Mucosa of gallbladder (tissue), 1 donor: ENCODE measurements at places on chromosomes 11 and 22. TPM values are rescaled to one million over a fixed set of nuclear protein-coding genes. Genes with fewer than 3 reads are reported as not detected.

DNA sequence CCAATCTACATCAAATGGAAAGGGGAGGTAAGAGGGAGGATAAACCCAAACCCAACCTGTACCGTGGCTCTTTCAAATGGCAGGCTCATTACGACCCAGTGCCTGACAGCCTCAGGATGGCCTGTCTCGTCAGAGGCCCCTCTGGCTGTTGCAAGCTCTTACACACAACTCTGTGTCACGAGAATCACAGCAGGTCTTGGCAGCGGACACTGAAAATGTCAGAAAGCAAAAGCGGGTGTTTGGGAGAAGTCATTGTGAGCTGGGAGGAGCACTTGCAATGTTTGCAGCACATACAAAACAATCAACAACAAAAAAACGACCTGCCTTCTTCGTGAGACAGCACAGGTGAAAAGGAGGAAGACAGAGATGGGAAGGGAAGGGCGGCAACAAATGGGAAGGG lies 248.1 kb downstream of the OPCML start:
- no peak for DNase-seq

RAD9A gene
- total RNA-seq, result 45.0 TPM

SAA1 gene
- 19.3 TPM for total RNA-seq

TCN1 gene
- total RNA-seq, result 39.4 TPM

DNA sequence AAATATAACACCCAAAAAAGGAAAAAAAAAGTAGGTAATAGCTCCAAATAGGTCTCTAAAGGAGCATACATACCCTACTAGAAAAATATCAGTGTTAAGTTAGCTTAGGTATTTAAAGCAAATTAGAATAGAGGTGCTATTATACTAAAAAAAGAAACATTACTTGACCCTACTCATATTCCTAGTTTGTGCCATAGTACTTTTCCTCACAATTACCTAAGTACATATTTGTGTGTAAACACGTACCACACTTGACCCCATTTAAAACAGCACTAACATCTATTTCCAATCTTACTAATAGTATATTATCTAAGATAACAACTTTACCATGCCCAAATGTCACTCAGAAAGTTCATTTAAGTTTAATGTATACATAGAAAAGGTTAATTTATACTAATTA lies 57.7 kb downstream of the PICALM start:
- DNase-seq, result no peak

DNA sequence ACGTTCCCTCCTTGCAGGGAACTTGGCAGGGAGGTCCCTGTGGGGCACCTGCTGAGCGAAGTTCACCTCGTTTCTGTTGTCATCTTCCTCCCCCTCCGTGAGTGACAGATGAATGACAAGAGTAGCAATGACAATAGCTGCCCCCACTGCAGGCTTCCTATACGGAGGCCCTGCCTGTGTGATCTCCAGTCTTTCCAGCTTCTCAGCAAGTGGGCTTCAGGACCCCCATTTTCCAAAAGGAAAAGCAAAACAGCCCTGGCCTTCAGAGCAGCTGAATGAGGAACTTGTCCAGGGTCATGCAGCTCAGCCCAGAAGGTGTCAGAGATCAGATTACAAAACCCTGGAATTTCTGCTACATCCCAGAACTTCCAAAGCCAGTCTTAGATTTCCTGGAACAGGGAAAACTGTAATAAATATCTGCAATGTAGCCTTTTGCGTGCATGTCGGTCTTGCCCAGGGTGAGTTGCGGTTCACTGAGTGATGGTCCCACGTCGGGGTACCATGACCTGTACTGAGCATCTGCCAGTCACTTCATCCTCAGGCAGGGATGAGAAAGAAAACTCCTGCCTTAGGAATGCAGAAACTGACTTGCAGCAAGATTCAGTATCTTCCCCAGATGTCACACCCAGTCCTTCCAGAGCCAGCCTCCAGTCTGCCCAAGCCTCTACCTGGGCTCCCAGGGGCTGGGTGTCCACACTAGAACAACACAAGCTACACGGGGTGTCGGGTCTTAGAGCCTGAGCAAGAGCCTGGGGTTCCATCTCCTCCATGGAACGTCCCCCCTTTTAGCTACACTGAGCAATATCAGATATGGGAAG lies 1457.0 kb downstream of the BRD1 start:
- DNase-seq, result no peak

- DNase-seq, result no peak
Observed at GRCh38 chr22:43066134-43066533, 23.1 kb downstream of the TTLL1 start.

- peak; percentile 32 for DNase-seq
Observed at GRCh38 chr11:36073411-36074203, 129.7 kb downstream of the LDLRAD3 start.

DNA sequence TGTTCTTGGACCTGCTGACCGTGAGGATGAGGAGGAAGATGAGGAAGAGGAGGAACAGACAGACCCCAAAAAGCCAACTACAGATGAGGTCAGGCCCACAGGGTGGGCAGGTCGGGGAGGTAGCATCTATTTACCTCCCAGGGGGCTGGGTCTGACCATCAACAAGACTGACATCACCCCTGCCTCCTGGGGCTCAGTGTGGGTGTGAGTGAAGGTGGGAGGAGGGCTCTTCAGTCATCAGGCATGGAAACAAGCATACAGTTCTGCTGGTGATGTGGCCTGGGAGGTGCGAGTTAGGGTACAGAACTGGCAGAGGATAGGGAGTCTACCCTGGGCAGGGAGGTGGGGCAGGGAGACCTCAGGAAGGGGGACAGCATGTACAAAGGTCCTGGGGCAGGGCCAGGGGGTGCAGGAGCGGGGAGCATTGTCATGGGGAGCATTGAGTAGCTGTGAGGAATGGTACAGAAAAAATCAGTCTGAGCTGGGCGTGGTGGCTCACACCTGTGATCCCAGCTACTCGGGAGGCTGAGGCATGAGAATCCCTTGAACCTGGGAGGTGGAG lies 8.9 kb downstream of the PLCB3 start:
- DNase-seq, result no peak

DAGLA gene
- total RNA-seq, result 10.6 TPM

DNA sequence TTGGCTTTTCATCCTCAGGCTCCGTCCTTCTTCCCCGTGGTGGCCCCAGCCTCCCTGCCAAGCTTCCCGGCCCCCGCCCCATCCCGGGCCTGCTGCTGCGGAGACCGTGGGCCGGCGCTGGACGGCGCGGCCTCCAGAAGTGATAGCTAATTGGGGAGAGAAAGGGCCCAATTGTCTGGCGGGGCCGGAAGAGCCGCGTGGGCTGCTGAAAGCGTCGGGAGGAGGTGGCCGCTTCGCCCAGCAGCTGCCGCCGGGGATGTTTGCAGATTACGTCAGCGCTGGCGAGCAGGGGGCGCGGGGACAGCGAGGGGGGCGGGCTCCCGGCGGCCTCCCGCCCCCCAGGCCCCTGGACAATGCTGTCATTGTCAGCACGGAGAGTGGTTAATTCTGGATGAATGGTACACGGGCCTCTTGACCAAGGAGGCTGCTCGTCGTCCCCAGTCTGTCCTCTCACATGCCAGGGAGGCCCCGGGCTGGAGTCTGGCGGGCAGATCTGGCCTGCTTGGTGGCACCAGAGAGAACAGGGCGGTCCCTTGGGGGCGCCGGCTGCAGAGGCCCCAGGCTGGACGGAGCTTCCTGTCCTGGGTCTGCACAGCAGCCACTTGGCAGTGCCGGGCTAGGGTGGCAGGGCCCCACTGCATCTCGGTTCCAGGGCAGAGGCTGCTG lies 1.6 kb downstream of the SMIM38 start:
- no peak for DNase-seq

MYOD1 gene
- not detected for total RNA-seq

DNA sequence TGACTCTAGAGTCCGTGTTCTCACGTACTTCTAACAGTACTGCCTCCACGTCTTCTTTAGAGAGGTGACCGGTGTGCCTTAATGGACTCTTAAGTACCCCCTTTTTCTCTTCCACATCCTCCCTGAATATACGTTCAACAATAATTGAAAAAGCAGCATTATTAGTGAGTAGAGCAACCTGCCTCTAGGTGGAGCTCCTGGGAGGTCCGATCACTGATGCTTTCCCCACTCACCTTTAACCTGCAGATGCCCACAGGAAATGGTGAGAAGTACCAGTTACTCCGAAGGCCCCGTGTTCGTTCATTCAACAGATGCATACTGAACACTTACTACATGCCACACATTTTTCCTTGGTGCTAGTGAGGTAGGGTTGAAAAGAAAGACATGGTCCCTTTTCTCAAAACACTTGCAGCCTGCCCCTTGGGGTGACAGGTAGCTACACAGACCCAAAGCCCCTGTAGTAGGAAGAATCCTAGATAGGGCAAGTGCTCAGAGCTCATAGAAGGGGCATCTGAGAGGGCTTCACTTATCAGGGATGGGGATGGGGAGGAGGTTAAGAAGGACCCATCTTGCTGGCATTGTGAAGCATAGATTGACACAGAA lies 72.7 kb downstream of the FEZ1 start:
- DNase-seq, result no peak

GRCh38 chr11:120186774-120187591 lies 23.8 kb upstream of the OAF start:
- DNase-seq, result peak; percentile 38

GRCh38 chr11:40306938-40307548 lies 1152.4 kb downstream of the LRRC4C start:
- no peak for DNase-seq

DNA sequence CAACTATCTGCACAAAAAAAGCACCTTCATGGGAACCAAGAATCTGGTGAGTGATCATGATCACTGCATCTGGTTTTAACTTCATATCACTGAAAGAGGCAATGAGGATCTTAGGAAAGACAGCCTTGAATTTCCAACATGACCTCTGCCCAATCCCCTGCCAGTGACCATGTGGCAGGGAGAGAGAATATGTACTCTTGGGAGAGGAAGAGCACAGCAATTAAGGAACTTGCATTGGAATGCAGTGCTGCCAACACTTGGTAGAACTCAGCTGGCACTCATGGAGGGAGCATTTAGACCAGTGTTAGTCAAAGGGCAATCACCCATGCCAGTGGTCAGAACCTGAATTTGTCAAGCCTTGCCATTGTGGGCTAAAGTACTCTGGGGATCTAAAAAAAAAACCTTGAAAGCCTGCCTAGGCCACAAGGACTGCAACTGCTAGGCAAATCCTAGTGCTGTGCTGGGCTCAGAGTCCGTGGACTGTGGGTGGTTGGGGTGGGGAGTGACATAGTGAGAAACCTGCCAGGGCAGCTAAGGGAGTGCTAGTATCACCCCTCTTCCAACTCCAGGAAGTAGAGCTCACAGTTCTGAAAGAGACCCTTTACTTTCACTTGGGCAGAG lies 23.1 kb downstream of the JRKL start:
- DNase-seq, result no peak

DNA sequence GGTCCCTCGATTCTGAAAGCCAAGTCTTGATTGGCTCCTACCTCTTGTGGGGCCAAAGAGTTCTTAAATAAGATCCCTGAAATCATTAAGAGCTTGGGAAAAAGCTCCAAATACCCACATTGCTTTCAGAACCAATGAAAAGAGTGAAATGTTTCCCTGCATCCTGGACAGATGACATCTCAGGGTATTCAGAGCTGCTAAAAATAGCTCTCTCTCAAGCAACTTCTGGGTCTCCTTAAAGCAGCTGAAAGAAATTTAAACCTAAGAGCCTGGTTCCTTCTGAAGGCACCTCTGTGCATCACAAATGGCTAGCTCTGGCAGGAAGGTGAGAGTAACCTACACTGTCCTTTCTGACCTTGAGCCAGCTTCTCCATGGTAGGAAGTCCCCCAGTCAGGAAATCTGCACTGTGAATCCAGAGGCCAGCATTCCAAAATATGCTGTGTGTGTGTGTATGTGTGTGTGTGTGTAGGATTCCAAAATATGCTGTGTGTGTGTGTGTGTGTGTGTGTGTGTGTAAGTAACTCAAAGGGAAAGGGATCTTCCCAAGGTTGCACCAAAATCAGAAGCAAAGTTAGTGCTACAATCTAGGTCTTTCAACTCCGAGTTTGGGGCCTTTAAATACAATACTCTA lies 50.1 kb downstream of the RELT start:
- DNase-seq, result no peak

- DNase-seq, result no peak
Observed at GRCh38 chr11:129636926-129637325, 178.7 kb upstream of the TMEM45B start.

DNA sequence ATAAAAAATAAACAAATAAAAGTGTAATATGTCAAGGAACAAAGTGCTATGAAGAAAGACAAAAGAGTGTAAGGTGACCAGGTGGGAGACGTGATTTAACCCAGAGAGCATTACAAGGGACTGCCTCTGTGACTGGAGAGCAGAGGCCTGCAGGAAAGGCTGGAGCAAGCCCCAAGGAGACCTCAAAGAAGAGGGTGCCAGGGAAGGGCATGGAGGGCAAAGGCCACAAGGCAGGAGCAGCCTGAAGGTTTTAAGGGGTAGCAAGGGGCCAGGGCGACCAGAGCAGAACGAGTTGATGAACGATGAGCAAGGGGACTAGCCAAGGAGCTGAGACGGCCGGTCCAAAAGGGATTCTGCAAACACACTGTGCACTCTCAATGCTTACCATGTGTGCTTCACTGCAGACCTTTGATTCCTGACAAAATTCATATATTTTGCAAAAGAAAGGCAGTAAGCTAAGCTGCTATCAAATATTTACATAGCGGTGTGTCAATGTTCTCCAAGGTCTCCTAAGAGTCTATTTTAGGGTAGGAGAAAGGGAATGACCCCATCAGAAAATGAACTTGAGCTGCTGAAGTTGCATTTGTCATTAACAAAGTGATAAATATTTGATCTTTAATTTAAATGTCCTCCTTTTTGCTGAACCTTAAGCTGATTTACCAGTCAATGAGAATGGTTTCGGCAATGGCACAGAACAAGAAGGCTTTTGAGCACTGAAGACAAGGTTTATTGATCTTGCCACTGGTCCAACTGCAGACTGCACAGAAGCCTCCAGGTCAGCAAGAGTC lies 50.5 kb downstream of the SMCO4 start:
- no peak for DNase-seq

GRCh38 chr11:86804951-86805350 lies 4.6 kb downstream of the PRSS23 start:
- DNase-seq, result no peak

DNA sequence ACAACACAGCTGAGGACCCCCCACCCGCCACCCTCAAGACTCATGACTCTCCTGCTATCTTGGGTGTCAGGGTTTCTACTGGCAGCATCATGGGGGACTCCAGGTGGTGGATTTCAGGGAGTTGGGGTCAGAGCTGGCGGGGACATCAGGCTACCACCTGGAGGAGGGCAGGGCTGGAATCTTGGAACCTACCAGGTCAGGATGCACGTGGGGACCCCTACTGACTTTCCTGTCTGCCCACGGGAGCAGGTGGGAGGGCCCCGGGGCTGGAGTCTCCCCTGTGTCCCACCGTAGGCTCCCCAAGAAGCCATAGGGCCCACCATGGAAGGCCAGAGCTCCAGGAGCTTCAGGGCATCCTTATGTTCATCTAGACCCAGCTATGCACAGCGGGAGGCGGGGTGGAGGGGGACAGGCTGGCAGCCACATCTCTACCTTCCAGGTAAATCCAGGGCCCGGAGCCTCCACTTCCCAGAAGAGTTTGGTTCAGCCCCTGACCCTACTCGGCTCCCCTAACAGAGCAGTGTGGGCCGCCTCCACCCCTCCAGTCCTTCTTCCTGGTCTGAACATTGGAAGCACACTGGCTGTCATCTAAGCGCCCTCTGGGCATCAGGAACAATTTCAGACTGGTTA lies 10.0 kb downstream of the SLC37A2 start:
- no peak for DNase-seq

GRCh38 chr11:119490253-119491006 lies 67.5 kb upstream of the THY1 start:
- no peak for DNase-seq

SCARF2 gene
- 17.6 TPM for total RNA-seq

GRCh38 chr22:33922349-33922681 lies 2.0 kb upstream of the LARGE1 start:
- no peak for DNase-seq

GRCh38 chr22:37316875-37317371 lies 34.6 kb downstream of the CYTH4 start:
- DNase-seq, result peak; percentile 83

GRCh38 chr11:31956310-31956709 lies 134.6 kb upstream of the RCN1 start:
- no peak for DNase-seq
